H7 (cell line): ENCODE measurements at places on chromosomes 1 and 21. TPM values are rescaled to one million over a fixed set of nuclear protein-coding genes. Genes with fewer than 3 reads are reported as not detected.

Gene AXDND1
- total RNA-seq: 0.76 and 0.92 TPM in 2 replicates

Gene KRTAP19-8
- total RNA-seq: not detected in 2 replicates

GRCh38 chr21:34365809-34366208 is 2.0 kb downstream of the KCNE2 start:
- no peak for DNase-seq

GRCh38 chr1:148160343-148161052 is 8.4 kb upstream of the NBPF11 start:
- peak; percentile 46 for DNase-seq
